Brain (organoid and tissue), 16 donors: ENCODE measurements at places on chromosomes 1 and 21. TPM values are rescaled to one million over a fixed set of nuclear protein-coding genes. Genes with fewer than 3 reads are reported as not detected.

Gene FGR
- polyA plus RNA-seq = 2.7 TPM

Gene HSPB7
- 1.5 TPM for polyA plus RNA-seq

Gene TOE1
- 10.6 TPM for polyA plus RNA-seq

Gene PGLYRP3
- not detected for polyA plus RNA-seq

Gene ESPN
- polyA plus RNA-seq = 23.7 TPM

Gene FMO4
- 0.39 TPM for polyA plus RNA-seq

Gene C1orf94
- polyA plus RNA-seq = 3.4 TPM

Gene CYYR1
- 3.0 TPM for polyA plus RNA-seq

Gene COL18A1
- 31.5 TPM for polyA plus RNA-seq

Gene EVA1C
- polyA plus RNA-seq = 14.1 TPM

Gene FCER1A
- polyA plus RNA-seq = not detected

Gene MX2
- polyA plus RNA-seq = 0.93 TPM

Gene TMEM125
- 16.4 TPM for polyA plus RNA-seq

Gene RNF186
- polyA plus RNA-seq = 0.98 TPM

Gene ERO1B
- polyA plus RNA-seq = 5.4 TPM

Gene UBL4B
- polyA plus RNA-seq = 4.9 TPM

Gene NPPA
- 10.0 TPM for polyA plus RNA-seq

Gene CHD5
- 13.5 TPM for polyA plus RNA-seq

Gene OSCP1
- polyA plus RNA-seq = 18.0 TPM

Gene OR2T2
- not detected for polyA plus RNA-seq

Gene VHLL
- not detected for polyA plus RNA-seq

Gene DTL
- polyA plus RNA-seq = 26.4 TPM

Gene OR11L1
- polyA plus RNA-seq = not detected

Gene IL20
- not detected for polyA plus RNA-seq

Gene RGS5
- polyA plus RNA-seq = 69.7 TPM

Gene GJB5
- 0.73 TPM for polyA plus RNA-seq

Gene SPRR2F
- not detected for polyA plus RNA-seq

Gene CELA3A
- not detected for polyA plus RNA-seq

Gene CFHR2
- polyA plus RNA-seq = not detected

Gene SLC26A9
- 7.1 TPM for polyA plus RNA-seq

Gene RIPPLY3
- 68.7 TPM for polyA plus RNA-seq

Gene PLPP3
- 54.2 TPM for polyA plus RNA-seq

Gene INSRR
- 0.42 TPM for polyA plus RNA-seq

Gene HUNK
- 10.6 TPM for polyA plus RNA-seq

Gene TSPAN2
- 0.15 TPM for polyA plus RNA-seq

Gene AMIGO1
- 19.2 TPM for polyA plus RNA-seq

Gene PSMB4
- 397 TPM for polyA plus RNA-seq

Gene KIF17
- polyA plus RNA-seq = 12.0 TPM
